ENCODE measurements at places on chromosomes 12 and 14. TPM values are rescaled to one million over a fixed set of nuclear protein-coding genes. Genes with fewer than 3 reads are reported as not detected.
A peak's percentile ranks its signal among the peaks of the same experiment; 100 is the strongest.

- no peak overlapping the region for H3K27ac ChIP-seq
- H3K27me3 ChIP-seq = peaks cover 2% of the 10 kb centered on the region
- H3K36me3 ChIP-seq = no peaks in the 10 kb centered on the region
- DNase-seq = no peak
Measured at GRCh38 chr14:66300886-66301285, 185.3 kb upstream of the CCDC196 start.

- H3K36me3 ChIP-seq = no peaks in the 10 kb centered on the region
- H3K27me3 ChIP-seq = peaks cover 26% of the 10 kb centered on the region
Measured at GRCh38 chr12:108495054-108495453, 20.0 kb upstream of the FICD start.

DNA sequence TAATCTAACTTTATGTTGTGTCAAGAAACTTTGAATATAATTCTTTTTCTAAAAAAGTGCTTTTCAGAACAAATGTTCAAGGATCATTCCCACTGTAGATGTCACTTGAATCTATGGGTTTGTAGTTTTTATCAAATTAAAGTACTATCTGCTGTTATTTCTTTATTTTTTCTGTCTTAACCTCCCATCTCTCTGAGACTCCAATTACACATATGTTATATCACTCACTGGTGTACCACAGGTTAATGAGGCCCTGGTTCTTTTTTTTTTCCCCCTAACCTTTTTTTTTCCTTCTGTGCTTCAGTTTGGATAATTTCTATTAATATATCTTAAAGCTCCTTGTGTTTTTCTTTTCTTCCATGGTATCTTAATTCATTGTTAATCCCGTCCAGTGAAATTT lies 279.9 kb upstream of the RGS6 start:
- H3K36me3 ChIP-seq = peaks cover 68% of the 10 kb centered on the region
- no peak overlapping the region for H3K27ac ChIP-seq
- H3K4me3 ChIP-seq = no peak overlapping the region
- no peak for DNase-seq

GRCh38 chr12:4978737-4979136 lies 64.9 kb upstream of the KCNA5 start:
- no peaks in the 10 kb centered on the region for H3K36me3 ChIP-seq
- H3K27me3 ChIP-seq = peaks cover 7% of the 10 kb centered on the region

The ANO4 gene
- not detected for total RNA-seq

- H3K36me3 ChIP-seq = no peaks in the 10 kb centered on the region
- no peaks in the 10 kb centered on the region for H3K4me1 ChIP-seq
- H3K27ac ChIP-seq = no peak overlapping the region
- peaks cover 6% of the 10 kb centered on the region for H3K27me3 ChIP-seq
Measured at GRCh38 chr12:113506867-113507266, 35.2 kb upstream of the LHX5 start.

GRCh38 chr12:104358353-104359003 lies 54.9 kb downstream of the EID3 start:
- no peak overlapping the region for H3K4me3 ChIP-seq
- no peaks in the 10 kb centered on the region for H3K27me3 ChIP-seq
- peak; percentile 78 for DNase-seq
- no peak overlapping the region for H3K27ac ChIP-seq

DNA sequence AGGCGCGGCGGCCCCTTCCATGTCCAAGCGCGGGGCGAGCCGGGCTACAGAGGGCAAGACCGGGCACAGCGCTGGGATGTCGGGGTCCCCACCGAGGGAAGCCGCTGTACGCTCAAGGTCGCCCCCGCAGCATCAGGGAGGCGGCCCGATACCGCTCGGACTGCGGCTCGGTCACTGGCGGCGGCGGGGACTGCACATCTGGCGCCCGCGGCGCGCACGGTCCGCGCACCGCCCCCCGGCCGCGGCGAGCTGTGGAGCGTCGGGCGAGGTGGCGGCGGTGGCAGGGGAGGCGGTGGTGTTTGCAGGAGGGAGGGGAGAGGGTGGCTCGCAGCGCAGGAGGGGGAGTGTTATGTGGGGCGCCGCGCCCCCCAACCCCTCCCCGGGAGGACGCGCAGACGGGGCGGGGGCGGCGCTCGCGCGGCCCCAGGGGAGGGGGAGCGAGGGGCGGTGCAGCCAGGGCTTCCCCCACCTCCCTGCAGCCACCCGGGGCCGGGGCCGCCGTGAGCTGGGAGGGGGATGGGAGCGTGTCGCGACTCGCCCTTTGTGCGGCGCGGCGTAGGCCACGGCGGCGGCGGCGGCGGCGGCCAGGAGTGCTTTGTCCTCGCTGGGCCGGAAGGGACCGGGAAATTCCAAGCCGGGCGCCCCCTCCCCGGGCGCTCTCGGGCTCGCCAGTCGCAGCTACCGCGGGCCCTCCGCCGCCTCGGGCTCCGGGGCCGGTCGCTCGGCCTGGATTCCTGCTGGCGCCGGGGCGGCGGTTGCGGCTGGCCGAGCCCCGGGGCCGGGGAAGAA lies at the start of gene NUAK1:
TSS of gene NUAK1 (minus strand) at position 322 of the 789 bp plus-strand sequence. CDS start at position 21, 301 bp downstream.
- peaks cover 7% of the 10 kb centered on the region for H3K4me1 ChIP-seq
- no peaks in the 10 kb centered on the region for H3K36me3 ChIP-seq
- H3K4me3 ChIP-seq = no peak within 1 kb of the TSS

The PIWIL1 gene
- total RNA-seq = not detected

Data from activated CD4-positive, alpha-beta memory T cell treated with anti-CD3 and anti-CD28 coated beads, Interleukin-2, amount 10 ng/mL, durations not matched to agents 7 days and 5 days (primary cell).